Fibroblast of skin of back (primary cell): ENCODE measurements at places on chromosomes 3 and 15.

- peak; percentile 61 for DNase-seq
These were observed 152.5 kb downstream of the FOXP1 start for GRCh38 chr3:71430941-71431552.

- DNase-seq: peak; percentile 20
These were observed 188.3 kb downstream of the IL5RA start for GRCh38 chr3:2921903-2922302.

DNA sequence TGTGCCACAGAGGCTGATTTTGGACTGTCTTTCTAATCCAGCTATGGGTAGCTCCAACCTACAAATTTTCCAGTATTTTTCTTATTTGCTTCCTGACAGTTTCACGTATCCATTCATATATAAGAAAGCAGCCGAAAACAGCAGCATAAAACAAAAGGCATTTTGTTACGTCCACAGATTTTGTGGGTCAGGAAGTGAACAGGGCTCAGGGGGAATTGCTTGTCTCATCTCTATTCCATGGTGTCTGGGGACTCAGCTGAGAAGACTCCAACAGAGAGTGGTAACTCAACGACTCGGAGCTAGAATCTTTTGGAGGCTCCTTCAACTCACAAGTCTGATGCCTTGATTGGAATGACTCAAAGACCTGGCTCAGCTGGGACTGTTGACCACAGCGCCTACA lies 11.7 kb upstream of the SAMMSON start:
- DNase-seq: no peak

- no peak for DNase-seq
These were observed 542.7 kb upstream of the ADAMTS9 start for GRCh38 chr3:65230261-65231139.

DNA sequence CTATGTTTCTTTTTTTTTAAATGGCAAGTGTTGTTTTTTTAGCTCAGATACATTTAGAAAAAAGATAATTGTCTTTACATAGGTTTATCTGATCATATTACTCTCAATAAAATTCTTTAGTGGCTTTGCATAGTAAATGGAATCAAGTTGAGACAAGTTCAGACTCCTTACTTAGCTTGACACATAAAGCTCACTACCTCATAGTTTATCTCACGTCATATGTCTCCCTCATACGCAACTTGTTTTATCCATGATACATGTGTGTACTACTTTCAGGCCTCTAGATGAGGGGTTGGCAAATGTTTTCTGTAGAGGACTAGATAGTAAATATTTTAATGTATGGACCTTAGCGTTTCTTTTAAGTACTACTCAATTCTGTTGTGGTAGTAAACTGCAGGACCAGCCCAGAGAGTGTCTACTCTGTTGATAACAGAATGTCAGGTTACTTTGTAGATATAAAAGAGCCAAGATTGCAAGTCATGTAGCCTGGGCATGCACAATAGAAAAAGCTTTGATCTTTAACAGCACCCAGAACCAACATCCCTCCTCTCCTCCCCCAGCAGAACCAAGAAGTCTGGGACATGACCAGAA lies 28.2 kb upstream of the MGA start:
- DNase-seq: no peak

DNA sequence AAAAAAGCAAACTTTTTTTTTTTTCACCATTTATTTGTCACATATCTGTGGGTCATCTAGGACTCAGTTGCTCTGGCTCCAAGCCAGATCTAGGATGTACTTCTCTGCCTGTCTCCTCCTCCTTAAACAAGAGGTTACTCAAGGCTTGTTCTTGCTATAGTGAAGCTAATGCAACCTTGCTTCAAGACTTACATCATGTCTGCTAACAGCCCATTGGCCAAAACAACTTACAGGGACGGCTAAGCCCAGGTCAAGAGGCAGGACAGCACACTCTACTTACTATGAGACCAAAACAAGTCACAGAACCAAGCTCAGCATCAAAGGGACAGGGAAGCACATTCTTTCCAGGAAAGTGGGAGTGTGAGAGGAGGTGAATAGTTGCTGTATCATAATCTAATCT lies 123.8 kb upstream of the BNIP2 start:
- no peak for DNase-seq

GRCh38 chr3:123720638-123721037 lies 135.8 kb upstream of the HACD2 start:
- DNase-seq: no peak

DNA sequence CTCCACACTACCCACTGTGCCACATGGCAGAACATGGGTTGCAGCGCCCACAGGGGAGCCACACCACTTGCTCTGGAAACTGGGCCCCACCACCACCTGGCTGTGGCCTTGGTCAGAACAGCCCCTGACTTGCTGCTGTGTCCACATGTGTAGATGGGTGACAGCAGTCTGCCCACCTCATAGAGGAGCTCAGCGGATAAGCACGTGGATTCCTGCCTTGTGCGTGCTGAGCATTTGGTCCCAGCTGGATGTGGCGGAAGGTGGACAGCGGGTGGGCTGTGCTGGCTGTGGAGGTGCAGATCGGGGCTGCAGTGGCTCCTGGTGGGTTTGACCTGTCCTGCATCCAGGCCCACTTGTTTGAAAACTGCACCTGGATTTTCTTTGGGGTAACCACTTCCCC lies 6.0 kb upstream of the PLXNA1 start:
- no peak for DNase-seq

- DNase-seq: no peak
These were observed 8.7 kb upstream of the PLCL2 start for GRCh38 chr3:16875876-16876550.

- peak; percentile 97 for DNase-seq
These were observed 413.0 kb downstream of the RBMS3 start for GRCh38 chr3:29693863-29694262.

DNA sequence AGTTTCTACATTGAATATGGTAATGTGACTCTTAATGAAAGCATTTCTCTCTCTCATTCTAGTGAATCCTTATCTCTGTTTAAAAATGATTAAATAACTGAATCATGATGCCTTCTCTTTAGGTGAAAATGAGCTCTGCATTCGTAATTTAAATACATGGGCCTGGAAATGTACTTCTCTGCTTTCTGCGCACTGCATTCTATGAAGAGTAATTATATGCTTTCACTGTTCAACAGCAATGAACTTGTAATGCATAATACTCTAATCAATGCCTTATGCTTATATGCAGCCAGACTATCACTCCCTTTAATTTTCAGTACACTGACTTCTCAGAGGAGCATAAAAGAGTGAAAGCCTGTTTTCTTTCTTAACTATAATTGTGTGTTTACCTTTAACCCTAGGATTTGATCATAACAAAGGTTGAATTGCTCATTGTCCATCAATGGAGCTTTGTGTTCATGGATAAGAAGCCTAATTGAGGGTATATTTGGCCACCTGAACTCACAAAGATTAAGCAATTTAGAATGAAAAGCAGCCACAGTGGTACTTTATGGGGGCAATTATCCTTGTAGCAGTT lies 330.8 kb upstream of the PDZRN3 start:
- no peak for DNase-seq

DNA sequence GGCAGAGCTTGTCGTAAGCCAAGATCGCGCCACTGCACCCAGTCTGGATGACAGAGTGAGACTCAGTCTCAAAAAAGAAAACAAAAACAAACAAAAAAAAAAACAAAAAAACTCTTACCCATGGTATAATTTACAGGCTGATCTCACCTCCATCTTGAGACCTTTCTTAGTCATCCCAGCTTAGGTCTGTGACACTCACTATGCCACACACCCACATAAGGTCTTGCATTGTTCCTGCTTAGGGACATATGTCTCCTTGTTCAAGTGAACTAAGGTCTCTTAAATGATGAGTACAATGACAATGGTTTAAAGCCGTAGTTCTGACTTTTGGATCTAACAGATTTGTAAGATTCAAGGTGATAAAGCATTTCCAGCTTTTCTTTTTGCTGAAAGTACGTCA lies 360.2 kb upstream of the ARHGEF26 start:
- no peak for DNase-seq

- DNase-seq: no peak
These were observed 20.0 kb downstream of the ATRIP start for GRCh38 chr3:48466386-48467109.

- no peak for DNase-seq
These were observed 30.5 kb downstream of the FAH start for GRCh38 chr15:80183306-80183705.

- DNase-seq: no peak
These were observed 22.4 kb upstream of the CELF6 start for GRCh38 chr15:72342385-72342784.

- peak; percentile 66 for DNase-seq
These were observed 43.1 kb downstream of the PDE8A start for GRCh38 chr15:85024509-85025336.

- peak; percentile 78 for DNase-seq
These were observed 17.4 kb downstream of the THBS1 start for GRCh38 chr15:39598186-39598850.

DNA sequence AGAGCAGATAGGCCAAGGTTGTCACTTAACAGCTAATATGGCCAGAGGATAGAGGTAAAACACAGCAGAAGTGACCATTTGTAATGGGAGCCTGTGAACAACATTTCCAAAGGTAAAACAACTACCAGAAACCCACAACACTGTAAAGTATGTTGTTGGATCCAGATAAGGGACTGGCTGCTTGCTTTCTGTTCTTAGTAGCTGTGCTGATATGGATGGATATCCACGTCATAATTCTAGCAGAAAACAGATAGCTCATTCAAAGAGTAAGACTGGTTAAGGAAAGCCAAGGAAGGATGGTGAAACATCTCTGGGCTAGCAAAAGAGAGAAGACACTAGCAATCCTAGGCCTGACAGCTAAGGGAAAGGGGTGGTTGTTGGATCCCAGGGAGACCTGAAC lies 36.9 kb upstream of the SPRED1 start:
- DNase-seq: no peak

DNA sequence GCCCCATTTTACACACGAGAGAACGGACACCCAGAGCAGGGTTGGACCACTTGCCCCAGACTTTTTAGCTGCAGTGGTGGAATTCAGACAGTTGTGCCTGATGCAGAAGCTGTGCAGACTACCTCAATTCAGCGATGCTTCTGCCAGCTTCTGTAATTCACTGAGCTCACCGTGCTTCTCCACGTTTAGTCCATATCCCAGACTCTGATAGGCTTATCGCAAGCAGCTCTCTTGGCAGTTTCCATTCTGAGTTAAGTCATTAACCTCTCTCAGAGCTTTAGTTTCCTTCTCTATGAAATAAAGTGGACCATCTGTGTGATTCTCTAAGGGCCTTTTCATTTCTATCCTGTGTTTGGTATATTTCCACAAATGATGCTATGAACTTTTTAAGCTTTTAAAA lies 37.1 kb downstream of the ABHD17C start:
- no peak for DNase-seq

- DNase-seq: no peak
These were observed 44.2 kb upstream of the PLXNA1 start for GRCh38 chr3:126938520-126939337.

- peak; percentile 67 for DNase-seq
These were observed 22.6 kb upstream of the LYSMD4 start for GRCh38 chr15:99755692-99756409.

- DNase-seq: no peak
These were observed 394.1 kb upstream of the PROK2 start for GRCh38 chr3:72179107-72179464.

DNA sequence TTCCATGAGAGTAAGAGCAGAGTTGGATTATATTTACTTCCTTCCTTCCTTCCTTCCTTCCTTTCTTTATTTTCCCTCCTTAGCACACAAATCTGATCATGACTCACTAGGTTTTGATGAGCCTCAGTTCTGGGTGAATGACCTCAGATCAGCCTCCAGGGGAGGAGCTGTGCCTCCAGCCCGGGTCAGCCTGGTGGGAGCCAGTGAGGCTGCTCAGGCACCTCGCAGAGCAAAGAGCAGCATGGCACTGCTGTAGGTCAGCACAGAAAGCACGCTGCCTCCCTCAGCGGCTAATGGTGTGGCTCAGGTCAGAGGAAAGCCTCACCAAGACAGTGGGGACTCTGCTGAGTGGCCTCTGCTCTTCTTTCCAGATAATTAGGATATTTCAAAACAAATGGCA lies 108.5 kb downstream of the SYNPR start:
- DNase-seq: no peak

- no peak for DNase-seq
These were observed 86.8 kb upstream of the CMSS1 start for GRCh38 chr3:99730870-99731269.

GRCh38 chr15:97817276-97817890 lies 143.1 kb upstream of the ARRDC4 start:
- DNase-seq: no peak

- DNase-seq: no peak
These were observed 4.1 kb downstream of the FBLN2 start for GRCh38 chr3:13552857-13553652.

DNA sequence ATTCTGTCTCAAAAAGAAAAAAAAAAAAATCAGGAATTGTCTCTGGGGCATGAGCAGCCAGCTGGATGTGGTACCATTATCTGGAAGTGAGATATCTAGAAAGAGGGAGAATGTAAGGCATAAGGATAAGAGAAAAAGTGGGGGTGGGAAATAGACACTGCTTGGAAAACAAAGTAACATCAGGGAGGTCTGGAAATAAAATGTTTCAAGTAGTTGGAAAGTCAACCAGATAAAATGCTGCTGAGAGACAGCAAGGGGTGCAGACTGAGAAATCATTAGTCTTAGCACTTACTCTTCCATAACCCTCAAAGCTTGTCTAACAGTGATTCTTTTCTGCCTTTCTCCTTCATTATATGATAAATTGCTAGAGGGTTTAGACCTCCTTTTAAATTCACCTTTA lies 159.7 kb upstream of the TBL1XR1 start:
- DNase-seq: no peak

GRCh38 chr15:39589193-39589814 lies 8.4 kb downstream of the THBS1 start:
- peak; percentile 36 for DNase-seq

DNA sequence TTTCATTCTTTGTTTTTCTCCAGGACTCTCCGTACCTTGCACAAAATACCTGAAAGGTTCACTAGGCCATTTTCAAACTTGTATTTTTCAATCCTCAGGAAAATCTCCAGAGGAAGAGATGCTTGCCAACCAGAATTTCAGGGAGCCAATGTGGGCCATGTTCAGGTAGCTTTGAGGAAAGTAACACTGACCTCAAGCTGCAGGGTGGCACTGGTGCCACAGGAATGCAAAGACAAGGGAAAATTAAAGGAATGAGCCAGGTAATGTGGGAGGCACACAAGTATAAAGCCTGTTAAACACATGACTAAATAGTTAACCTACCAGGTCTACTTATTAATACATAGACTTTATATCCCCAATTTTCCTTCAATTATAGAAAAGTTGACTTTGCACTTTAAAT lies 51.9 kb upstream of the GAP43 start:
- DNase-seq: no peak

DNA sequence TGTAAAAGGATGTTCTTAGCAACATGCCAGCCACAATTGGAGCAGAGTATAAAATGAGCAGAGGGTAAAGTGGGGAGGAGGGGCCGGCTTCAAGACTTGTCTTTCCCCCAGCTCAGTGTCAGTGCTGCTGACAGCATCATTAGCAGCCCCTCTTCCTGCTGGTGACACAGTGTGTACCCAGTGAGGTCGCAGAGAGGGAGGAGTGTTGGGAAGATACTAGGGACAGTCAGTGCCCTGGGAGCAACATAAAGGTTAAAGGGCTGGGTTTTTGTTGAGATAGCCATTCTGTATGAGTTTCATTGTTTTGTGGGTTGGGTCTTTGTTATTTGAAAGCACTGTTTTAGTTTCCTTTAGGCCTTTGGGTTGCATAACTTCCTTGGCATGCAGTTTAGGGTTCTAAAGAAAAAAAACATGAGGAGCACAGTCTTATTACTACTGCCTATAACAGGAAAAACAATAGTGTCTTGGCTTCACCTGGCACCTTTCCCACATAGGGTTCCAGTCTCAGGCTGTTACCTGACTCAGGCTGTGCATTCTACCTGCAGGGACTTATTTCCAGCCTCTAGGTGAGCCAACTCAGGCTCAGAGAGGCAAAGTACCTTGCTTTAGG lies 94.1 kb upstream of the SKOR1 start:
- no peak for DNase-seq

- DNase-seq: no peak
These were observed 138.4 kb upstream of the NAALADL2 start for GRCh38 chr3:174720717-174721116.
